ENCODE measurements at places on chromosomes 1 and 21. TPM values are rescaled to one million over a fixed set of nuclear protein-coding genes. Genes with fewer than 3 reads are reported as not detected.
A peak's percentile ranks its signal among the peaks of the same experiment; 100 is the strongest.

- DNase-seq: no peak
Measured at GRCh38 chr21:45332415-45332814, 44.7 kb upstream of the POFUT2 start.

GRCh38 chr1:9039761-9040658 is 13.8 kb upstream of the SLC2A7 start:
- DNase-seq: peak; percentile 42

DNA sequence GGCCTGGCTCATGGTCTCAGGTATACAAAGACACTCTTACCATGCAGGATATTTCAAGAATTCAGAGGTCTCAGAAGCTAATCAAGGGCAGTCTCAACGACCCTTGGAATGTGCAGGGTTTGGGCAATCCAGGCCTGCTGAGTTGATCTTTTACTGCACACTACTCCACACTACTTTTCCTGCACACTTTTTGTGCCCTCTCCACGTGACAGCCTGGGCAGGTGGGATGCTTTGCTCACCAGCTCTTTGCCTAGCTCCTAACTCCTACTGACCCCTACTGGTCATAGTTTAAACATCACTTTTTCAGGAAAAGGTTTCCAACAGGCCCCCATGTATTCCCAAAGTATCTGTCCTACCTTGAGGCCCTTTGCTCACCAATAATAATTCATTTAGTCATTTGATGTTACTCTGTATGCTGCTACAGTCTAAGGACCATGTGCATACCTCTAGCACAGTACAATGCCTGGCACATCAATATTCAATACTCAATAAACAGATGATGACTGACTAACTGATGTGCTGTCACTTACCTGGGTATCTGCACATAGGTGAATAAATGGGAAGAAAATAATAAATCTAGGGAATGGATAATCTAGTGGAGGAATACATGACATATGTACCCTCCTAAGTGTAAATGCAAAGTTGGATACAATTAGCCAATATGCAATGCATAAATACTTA is 9.6 kb downstream of the DUSP23 start:
- DNase-seq: no peak

DNA sequence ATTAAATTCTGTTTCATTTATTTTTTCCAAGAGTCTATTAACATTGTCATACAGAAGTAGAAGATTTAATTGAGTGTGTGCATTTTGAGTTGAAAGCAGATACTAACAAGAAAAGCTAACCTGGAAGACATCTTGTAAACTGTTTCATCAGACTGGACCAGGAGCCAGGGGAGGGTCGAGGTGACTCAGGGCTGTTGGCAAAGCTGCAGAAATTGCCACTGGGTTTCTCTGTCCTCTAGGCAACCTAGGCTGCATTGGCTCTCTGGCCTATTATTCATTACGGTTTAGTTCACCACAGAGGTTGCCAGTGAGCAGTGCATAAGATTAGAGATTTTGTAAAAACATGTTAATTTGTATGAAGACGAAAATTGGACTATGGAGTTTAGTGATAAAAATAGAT is 27.5 kb downstream of the ERG start:
- no peak for DNase-seq

OR2L3 gene
- total RNA-seq: not detected

DNA sequence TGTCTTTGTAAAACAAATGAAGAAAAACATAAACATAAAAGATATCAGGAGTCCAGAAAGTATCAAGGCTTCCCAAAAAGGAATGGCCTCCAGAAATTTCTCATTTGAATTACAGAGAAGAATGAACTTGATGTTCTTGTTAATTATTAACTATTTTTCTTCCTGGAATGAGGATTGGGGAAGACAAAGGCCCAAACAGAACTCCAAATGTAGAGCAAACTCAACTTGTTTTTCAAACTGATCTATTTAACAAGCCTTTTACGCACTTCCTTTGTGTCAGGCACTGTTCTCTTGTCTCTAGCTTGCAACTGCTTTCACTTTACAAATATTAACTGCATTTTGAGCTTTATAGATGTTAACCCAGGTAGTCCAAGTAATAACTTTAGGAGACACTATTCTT is 45.5 kb downstream of the LAMC2 start:
- no peak for DNase-seq

- DNase-seq: no peak
Measured at GRCh38 chr1:16882986-16883385, 12.8 kb upstream of the RNU1-2 start.

LRRC53 gene
- not detected for total RNA-seq

SLC1A7 gene
- 0.32 TPM for total RNA-seq

FGGY gene
- total RNA-seq: 29.7 TPM

- peak; percentile 40 for DNase-seq
Measured at GRCh38 chr21:27776925-27777553, 810.2 kb upstream of the ADAMTS5 start.

PLA2G2F gene
- not detected for total RNA-seq

DNA sequence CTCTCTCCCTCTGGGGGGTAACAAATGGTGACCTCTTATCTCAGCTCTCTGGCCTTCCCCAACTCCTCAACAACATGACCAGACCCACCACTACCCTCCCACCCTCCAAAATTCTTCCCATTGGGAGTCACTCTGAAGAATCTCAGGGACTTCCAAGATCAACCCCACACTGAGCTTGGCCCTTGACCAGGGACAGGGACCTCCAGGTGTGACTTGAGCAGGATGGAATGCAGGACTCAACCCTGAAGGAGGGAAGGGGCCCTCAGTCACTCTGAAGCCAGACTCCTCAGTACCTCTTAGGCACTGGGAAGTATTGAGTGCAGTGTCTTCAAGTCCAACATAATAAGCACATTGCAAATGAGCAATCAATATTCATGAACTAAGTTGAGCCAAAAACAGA is 1.9 kb downstream of the CASQ1 start:
- DNase-seq: no peak

GRCh38 chr1:182392050-182393028 is 749 bp upstream of the GLUL start:
- peak; percentile 80 for DNase-seq

JAM2 gene
- total RNA-seq: 42.6 TPM

DNA sequence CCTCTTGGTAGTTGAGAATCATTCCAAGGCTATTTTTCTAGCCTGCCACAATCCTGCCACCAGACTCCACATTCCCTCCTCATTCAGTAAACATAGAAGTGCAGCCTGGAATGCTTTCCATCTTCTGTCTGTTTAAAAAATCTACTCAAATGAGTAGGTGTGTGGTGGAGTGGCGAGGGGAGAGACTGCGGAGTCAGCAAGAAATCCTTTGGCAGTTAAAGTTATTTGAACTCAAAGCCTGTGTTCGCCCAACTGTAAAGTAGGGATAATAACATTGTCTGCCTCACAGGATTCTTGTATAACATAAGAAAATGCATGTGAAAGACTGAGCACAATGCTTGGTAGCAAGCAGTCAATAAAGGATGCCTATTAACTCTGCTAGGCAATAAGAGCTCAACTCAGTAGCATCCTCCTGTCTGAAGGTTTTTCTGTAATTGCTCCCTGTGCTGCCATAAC is 22.2 kb upstream of the DPT start:
- DNase-seq: no peak

CLCA4 gene
- total RNA-seq: not detected

All from left ventricle myocardium superior (tissue), 1 donor.